Nephron progenitor cell (in vitro differentiated cells): ENCODE measurements at places on chromosomes 5 and 9.

DNA sequence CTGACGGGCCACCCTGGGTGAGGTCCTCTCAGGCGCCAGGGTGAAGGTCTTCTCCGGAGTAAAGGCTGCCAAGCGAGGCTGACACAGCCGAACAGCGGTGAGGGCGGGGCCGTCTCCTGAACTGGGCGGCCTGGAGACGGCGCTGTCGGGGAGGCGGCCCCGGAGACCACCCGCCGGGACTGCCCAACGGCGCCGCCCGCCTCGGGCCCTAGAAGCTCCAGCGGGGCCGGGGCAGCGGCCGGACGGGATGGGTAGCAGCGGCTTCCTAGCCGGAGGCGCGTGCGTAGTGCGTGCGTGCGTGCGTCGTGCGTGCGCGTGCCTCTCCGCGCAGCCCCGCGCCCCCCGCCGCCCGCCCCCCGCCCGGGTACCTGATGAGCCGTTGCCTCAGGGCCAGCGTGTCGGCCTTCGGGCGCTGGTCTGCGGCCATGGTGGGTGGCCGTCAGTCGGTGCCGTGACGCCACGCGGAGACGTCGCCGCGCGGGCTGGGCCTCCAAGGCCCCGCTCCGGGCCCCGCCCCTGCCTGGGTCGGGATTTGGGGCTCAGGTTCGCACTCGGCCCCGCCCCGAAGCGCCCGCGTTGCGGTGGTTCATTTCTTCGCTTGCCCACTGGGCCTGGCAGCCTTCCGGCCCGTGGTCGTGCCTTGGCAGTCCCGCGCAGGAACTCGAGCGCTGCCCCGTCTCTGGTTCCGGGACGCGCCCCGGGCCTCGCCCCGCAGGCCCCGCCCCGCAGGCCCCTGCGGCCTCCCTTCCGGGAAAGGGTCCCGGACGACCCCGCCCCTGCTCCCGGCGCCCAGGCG lies at the start of gene PHYKPL:
TSS of gene PHYKPL (minus strand) at position 679 of the 796 bp plus-strand sequence. CDS start at position 427, 252 bp downstream.
- peak; percentile 78 for DNase-seq

- DNase-seq, result no peak
These were observed 34.4 kb downstream of the GCNT4 start for GRCh38 chr5:75017971-75018370.

DNA sequence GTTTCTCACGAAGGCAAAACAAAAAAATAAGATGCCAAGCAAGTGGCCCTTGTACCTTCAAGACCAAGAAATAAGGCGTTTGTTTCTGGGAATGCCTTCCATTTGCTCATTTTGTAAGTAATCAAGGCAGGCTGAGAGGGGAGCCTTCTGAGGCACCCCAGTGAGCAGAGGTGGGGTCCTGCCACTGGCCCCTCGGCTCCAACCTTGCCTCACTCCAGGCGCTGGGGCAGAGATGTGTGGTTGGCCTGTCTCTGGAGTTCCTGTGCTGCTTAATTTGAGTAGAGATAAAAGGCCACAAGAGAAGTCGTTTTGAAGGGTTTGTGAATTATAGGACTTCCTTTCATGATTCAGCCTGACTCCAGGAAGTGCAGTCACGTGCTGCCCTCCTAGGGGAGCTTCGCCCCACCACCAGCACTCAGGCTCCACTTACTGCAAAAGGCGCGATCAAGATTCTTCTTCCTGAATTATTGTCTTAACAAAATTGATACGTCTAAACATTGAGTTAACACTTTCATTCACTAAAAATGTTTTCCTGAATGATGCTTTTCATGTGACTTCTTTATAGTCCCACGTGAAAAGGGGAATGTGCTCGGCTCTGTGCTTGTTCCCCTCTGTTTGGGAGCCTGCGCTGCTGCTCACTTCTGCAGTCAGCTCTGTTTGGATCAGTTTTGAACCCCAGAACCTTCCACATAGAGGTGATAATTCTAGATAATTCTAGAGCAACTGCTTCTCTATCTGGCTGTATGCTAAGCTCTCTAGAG lies 13.7 kb downstream of the SYK start:
- DNase-seq, result no peak

GRCh38 chr9:108512426-108513173 lies 343.2 kb downstream of the ACTL7B start:
- no peak for DNase-seq

DNA sequence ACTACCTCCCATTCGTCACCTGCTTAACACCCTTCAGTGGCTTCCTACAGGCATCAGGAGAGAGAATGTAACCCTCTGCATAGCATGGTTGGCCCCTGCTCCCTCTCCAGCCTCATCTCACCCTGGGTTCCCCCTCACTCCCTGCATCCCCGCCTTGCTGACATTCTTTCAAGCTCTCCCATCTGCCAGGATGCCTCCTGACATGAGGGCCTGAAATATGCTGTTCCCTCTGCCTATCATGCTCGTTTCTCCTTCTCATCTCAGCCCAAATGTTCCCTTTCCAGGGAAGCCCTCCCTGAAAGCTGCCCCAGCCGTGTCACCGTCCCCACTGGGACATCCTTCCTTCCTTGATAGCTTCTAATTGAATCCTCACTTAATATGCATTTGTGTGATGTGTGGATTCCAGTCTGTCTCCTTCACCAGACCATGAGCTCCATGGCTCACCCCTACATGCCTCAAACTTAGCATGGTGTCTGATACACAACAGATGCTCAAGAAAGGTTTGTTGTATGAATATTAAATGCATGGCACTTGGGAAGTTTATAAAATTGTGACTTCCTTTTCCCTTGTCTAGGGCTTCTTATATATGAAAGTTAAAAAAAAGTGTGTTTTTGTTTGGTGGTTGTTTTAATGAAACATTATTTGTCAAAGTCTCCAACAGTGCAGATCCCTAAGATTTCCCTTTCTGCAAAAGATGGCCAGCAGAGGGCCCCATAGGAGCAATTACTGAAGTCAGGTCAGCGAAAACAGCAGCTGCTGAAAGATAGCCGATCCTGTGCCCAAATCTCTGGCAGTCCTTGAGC lies 7.3 kb upstream of the C5orf58 start:
- peak; percentile 79 for DNase-seq

DNA sequence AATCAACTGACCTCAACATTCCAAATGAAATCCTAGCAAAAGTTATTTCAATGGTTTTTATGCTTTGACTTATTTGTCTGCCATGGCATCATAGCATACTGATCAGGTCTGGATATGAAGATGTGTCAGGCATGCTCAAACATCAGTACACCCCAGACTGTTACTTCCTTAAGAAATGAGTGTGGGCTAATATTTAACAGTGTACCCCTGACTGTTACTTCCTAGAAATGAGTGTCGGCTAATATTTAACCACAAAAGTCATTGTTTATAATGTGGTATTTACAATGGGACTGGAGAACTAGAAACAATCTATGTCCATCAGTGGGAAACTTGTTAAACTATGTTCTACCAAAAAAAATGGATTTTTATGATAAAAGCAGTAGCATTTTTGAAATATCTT lies 38.1 kb upstream of the HNRNPA0 start:
- DNase-seq, result no peak

DNA sequence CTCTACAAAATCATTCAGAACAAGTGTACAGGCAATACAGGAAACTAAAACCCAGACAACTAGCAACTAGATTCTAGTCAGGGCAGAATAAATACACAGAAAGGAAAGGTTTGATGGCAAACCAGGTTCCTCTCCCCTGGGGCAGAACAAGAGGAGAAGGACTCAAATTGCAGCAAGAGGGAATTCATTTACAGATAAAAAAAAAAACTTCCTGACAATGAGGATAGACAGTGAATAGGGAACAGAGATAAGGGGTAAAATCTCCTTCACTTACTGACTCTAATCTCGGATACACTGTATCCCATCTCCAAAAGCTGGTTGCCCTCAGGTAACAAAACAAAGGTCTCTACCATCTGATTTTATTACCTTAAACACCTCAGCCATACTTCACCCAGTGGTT lies 244.0 kb downstream of the SEC61B start:
- no peak for DNase-seq

DNA sequence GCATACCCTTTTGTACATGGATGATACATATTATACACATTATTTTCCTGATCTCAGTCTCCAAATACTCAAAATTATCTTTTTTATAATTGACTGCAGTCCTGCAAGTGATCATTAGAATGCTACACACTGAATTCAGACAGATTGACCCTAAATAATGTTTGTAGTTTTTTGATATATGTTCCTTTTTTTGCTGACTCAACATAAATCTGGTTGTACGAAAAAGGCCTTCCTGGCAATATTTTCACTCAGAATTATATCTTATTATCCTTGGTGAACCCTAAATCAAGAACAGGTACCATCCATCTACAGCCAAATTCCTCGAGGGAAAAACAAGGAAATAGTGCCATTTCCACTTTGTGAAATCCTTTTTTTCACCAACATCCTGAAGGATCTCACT lies 105.6 kb upstream of the RASGRF2 start:
- no peak for DNase-seq

- DNase-seq, result no peak
These were observed at the start of gene IFNW1 for GRCh38 chr9:21141427-21141882. TSS of gene IFNW1 (minus strand) at chr9:21141832. CDS start at chr9:21141570, 262 bp downstream.

- DNase-seq, result peak; percentile 83
These were observed 211.6 kb downstream of the MSX2 start for GRCh38 chr5:174935854-174936474.

- no peak for DNase-seq
These were observed 22.0 kb upstream of the PIK3R1 start for GRCh38 chr5:68193481-68194036.

DNA sequence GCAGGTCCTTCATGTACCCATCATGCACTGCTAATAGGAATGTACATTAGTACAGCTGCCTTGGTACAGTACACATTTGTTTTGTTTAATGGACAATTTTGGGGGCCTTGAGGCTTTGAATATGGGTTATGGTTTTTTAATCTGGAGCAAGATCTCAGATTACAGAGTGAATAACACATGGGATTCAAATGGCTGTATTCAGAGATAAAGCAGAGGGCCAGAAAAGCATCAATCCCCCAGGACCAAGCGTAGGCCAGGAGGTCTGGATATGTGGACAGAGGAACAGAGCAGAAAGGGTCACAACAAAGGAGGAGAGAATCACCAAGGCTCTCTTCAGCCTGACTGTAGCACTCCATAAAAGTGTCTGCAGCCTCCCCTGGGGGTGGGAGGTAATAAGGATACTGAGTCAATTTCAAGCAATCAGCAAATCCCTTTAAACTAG lies 47.7 kb upstream of the STK32A start:
- no peak for DNase-seq

DNA sequence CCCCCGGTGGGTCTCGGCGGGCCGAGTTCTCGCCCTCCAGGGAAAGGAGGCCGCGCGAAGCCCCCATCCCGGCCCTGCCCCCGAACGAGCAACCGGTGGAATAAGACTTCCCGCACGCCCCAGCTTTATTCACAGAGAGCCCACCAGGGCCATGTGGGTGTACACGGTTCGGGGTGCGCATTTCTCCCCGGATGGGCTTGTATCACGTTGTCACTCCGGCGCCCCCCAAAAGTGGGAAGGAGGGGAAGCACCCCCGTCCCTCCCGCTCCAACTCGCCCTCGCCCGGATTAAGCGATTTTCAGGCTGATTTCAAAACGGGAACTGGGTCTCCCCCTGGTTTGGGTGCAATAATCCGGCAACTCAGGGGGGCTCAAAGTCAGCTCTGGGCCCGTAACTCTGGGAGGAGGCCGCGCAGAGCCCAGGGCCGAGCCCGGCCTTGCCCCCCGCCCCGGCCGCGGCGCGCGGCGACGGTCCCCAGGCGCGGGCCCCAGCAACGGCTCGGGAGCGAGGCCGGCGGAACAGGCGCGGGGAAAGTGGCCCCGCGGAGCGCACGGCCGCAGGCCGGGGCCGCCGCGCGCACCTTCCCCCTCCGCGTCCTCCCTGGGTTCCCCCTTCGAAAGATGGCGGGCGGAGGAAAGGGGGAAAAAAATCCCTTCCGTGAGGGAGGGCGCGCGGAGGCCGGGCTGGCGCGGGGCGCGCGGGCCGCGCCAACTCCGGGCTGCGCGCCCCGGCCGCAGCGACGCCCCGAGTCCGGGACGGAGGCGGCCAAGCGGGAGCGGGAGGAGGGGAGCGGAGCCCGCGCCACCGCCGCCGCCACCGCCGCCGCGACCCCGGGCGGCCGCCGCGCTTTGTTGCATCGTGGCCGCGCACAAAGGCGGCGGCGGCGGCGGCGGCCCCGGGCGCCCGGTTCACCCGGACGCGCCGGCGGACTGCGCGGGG lies 644 bp downstream of the BRD3 start:
- peak; percentile 64 for DNase-seq

- no peak for DNase-seq
These were observed 257.7 kb downstream of the GABRG2 start for GRCh38 chr5:162325143-162325727.

DNA sequence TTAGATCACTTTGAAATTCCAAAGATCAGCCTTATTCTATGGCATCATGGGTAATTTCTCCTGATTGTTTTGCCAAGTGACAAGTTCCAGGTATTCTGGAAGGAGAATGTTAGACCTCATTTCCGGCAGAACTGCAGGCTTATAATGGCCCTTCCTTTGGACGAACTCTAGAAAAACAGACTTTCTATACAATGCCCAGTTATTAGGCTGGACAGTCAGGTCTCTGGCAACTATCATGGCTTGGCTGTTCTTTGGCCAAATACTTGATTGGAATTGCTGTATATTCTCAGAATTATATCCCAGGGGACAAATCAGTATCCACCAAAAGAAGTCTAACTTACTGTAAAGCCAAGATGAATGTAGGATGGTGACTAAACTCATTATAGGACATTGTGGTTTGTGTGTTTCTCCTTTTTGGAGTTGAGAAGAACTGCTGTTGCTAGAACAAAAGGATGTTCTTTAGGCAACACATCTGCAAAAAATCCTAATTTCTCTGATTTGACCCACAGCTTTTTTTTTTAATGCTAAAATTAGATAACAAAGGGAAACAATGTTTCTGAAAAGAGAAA lies 69.0 kb downstream of the ADAMTSL1 start:
- no peak for DNase-seq

GRCh38 chr9:97636903-97637302 lies 3.3 kb downstream of the NCBP1 start:
- no peak for DNase-seq

- DNase-seq, result no peak
These were observed 599.9 kb downstream of the CSNK1G3 start for GRCh38 chr5:124111886-124112285.

DNA sequence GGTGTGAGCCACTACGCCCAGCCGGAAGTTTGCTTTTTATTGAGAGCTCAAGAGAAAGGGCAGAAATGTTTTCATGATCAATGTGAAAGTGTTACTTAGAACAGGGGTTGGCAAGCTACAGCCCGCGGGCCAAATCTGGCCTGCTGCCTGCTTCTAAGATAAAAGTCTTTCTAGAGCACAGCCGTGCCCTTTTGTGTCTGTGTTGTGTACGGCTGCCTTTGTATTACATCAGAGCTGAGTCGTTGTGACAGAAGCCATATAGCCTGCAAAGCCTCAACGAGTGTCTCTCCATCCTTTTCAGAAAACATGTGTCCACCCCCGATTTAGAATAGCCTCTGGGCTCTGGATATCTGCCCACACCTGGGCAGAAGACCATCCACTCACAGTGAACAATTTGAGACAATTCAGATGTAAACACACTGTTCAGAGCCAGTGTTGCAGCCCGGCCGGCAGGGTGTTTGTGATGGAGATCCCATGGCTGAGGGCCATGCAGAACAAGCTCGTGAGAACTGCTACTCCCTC lies 28.8 kb downstream of the AK8 start:
- DNase-seq, result no peak

DNA sequence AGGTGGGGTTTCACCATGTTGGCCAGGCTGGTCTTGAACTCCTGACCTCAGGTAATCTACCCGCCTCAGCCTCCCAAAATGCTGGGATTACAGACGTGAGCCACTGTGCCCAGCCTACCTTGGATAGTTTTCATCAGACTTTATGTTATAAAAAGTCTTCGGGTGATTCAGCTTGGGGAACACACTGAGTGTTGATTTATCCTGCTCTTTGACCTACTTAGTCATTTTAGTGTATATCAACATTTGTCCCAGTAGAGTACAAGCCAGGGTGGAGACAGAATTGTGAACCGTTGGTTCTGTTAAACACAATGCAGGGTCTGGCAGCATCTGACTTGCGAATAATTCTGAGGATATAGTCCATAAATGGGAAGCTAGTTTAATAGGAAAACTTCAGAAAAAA lies 39.7 kb downstream of the NFX1 start:
- DNase-seq, result no peak
